WTC11 (cell line): ENCODE measurements at places on chromosomes 12 and 14.
A peak's percentile ranks its signal among the peaks of the same experiment; 100 is the strongest.

DNA sequence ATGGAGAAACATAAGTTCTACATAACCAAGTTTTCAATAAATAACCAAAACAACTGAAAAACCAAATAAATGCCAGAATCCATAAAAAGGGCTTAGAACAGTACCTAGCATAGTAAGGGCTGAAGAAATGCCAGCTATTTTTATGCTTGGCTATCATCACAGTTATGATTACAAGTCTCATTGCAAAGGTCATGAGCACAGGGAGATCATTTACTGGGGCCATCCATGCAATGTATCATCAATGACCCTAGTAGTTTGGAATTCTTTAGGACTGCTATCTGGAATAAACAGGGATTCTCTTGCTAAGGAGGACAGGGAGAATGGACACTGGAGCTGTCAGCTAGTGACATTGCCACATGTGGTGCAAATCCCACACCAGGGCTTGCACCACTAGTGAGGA is 92.5 kb upstream of the NAP1L1 start:
- DNase-seq, result no peak

GRCh38 chr14:96148631-96149030 is 56.0 kb upstream of the BDKRB2 start:
- no peak for DNase-seq

DNA sequence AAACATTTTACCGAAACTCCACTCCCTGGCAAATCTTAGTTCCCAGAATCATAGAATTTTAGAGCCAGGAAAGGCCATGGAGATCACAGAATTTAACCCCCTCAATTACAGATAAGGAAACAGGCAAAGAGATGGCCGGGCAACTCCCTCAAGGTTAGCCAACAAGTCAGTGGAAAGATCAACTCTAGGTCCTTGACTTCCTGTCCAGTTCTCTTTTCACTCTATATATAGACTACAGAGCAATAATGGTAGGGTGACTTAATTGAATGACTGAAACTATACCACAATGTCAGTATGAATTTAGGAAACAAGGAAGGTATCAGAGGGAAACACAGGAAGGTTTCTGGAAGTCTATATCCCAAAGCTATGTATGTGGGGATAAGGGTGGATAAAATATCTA is 11.6 kb downstream of the OXA1L start:
- DNase-seq, result no peak

DNA sequence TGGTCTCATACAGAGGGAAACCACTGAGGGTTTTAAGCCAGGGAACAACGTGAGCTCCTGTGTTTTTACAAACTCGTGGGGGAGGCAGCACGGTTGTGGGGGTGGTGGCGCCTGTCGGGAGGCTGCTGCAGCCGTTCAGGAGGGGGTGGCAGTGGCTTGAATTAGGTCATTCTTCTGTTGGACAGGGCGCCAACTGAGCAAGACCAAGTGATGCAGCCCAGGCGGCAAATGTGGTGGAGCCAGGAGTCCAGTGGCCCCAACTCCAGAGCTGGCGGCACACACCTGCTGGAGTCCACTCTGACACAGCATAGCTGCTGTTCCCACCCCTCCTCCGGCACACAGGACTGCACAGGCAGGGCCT is 27.8 kb downstream of the FBRSL1 start:
- no peak for DNase-seq

DNA sequence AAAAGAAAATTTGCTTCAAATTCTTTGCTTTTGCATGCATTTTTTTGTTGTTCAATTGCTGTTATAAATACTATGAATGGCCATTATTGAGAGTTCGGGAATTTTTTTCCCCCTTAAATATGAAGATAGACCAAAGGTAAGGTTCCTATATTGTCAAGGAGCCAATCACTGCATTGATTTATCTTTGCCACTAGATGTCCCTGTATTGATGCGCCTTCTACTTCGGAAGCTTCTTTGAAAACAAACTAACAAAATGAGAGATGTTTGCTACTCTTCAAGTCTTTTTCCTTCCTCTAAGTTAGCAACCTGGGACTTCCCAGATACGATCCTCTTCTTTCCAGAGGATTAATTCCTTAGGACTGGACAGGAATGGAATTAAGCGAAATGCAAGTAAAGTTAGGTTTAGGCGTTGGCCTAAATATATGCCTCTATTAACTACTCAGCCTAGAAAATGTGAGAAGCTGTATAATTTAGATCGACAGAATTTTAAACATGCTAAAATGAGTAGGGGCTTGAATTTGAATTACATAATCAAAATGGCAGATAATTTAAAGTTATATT is 318.1 kb downstream of the AEBP2 start:
- no peak for DNase-seq

- peak; percentile 70 for DNase-seq
Measured at GRCh38 chr12:2652401-2653081, 142.2 kb upstream of the FKBP4 start.

DNA sequence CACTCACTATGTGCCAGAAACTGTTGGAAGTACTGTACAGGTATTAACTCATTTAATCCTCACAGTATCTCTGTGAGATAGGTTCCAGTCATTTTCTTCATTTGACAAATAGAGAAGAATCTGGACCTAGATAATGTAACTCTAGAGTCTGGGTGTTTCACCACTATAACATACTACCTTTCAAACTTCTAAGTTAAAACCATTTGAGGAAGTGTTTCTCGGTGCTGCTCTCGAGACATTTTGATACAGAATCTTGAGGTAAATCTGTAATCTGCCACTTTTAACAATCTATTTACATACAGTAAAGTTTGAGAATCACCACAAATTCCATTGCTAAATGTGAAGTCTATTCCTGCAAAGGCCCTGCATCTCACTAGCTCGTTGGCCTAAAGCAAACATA is 8.8 kb downstream of the OLR1 start:
- no peak for DNase-seq

DNA sequence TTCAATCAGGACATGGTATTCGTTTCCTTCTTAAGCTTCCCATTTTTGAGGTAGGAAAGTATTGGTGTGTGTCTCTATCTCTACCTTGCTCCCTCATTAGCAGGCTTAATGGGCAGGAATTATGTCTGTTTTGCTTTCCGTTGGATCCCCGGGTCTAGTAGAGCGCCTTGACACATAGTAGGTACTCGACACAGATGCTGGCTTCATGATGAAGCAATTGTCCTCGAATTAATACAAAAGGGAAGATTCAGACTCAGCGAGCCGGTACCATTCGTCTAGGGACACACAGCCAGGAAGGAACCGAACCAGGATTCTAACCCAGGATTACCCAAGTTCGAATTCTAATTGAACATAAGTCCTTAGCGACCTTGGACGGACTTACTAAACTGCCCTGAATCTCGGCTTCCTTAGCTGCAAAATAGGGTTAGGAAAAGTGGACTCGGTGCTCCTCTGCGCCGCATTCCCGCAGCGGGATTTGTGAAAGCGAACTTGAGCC is 496 bp upstream of the ISCU start:
- DNase-seq, result no peak

- no peak for DNase-seq
Measured at GRCh38 chr12:91496337-91496736, 313.7 kb upstream of the DCN start.

DNA sequence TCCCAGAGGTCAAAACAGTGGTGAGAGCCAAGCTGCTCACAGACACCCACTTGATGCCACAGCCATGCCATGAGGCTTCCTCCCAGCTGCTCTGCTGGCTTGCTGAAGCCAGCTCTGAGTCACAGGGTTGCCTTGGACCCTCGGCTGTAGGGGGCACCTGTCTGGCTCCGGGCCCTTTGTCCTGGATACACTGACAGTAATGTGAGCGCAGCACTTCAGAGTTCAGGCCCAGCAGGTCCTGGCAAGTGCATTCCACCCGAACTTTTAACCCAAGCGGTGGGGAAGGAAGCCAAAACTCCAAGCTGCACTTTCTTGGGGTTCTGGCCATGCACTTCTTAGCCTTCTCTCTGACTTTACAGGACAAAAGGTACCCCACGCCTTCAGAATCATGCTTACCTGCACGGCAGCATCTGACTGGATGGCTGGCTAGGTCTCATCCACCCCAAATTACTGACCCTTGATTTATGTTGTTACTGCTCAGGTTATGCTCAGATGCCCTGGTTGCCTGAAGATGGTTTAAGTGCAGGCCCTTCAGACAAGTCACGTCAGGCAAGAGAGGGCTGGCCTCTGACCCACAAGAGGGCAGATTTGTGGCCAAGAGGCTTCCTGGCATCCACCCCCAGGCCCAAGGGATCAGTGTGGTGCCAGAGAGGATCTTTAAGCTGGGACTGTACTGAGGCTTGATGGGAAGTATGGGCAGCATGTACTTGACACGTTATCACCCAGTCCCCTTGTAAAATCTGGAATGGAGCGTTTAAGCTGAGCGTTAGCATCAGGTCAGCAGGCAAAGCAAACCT is 24.8 kb downstream of the SLC25A29 start:
- DNase-seq, result no peak

DNA sequence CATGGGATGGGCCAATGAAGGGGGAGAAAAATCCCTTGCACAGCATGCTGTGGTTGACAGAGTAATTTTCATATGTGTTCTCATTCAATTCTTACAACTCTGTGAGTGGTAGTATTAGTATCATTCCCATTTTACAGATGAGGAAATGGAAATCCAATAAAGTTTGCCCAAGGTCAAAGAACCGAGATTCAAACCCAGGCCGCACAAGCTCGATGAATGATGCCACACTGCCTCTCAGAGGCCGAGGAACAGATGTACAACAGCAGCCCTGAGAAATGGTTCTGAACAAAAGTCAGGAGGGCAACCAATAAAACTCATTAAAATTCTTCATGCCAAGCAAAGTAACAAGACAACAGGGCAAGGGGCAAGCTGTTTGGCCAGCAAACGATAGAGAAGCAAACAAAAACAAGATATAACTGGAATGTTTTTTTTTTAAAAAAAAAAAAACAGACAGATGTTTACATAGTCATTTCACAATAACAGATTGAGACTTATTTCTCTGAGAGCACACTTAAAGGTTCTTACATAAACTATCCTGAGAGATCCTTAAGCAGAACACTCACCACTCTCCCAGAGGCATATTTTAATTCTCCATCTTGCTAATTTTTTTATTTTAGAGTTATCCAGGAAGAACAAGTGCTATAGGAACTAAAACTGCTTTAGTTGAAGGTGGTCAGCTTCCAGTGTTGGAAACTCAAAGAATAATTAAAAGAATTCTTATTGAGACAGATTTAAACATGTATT is 85.8 kb downstream of the EXOC5 start:
- peak; percentile 45 for DNase-seq

GRCh38 chr14:100589071-100589759 is 2.0 kb upstream of the BEGAIN start:
- peak; percentile 19 for DNase-seq

- no peak for DNase-seq
Measured at GRCh38 chr12:50621399-50622300, 116.9 kb downstream of the DIP2B start.

DNA sequence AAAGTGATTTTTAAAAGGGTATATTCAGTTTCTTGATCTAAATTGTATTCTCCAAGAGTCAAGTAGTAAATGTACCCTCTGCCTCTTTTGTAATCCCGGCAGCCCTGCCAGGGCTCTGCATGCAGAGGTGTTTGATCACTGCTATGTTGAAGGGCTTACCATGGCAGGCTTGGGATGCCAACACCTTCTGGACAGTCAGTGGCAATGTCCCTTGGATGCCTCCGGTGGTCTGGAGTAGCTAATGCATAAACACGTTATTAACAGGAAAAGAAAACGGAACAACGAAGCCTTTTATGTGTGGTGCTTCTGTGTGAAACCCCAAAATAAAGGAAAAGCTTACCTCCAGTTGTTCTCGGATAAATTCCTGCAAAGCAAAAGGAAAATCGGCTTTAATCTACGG is 19.9 kb downstream of the EIF2B2 start:
- peak; percentile 48 for DNase-seq

DNA sequence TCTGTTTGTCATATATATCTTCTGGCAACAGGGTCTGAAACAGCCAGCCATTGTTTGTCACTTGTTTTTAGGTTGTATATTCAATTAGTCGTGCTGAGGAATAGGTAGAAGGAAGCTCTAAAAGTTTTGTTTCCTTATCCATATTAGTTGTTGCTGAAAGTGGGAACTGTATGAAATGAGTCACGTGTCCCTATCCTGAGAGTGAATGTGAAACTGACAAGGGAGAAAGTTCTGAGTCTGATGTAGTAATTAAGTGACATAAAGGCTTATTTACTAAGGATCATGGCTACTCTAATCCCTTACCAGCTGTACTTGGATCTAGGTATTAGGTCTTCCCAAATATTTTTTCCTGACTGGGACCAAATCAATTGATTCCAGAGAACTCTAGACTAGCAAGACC is 16.4 kb downstream of the FAM234B start:
- DNase-seq, result no peak

DNA sequence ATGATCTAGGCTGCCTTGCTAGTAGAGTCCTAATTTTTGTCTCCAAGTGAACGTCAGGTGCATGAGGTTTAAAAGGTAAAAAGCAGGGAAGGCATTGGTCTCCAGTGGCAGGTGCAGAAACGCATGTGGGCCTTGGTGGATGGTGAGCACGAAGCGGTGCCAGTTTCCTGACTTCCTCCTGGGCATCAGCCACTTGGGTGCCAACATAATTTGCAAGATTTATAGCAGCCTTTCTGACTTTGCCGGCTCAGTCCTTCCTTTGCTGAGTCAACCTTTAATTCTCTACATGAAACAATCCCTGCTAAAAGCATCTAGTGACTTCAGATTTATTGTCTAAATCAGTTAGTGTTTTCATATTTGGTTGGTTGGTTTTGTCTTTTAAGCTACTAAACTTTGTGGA is 355.7 kb upstream of the TMEM132C start:
- DNase-seq, result no peak

- DNase-seq, result no peak
Measured at GRCh38 chr14:37546621-37547447, 48.2 kb downstream of the FOXA1 start.

- no peak for DNase-seq
Measured at GRCh38 chr12:104494793-104495158, 38.0 kb downstream of the CHST11 start.

DNA sequence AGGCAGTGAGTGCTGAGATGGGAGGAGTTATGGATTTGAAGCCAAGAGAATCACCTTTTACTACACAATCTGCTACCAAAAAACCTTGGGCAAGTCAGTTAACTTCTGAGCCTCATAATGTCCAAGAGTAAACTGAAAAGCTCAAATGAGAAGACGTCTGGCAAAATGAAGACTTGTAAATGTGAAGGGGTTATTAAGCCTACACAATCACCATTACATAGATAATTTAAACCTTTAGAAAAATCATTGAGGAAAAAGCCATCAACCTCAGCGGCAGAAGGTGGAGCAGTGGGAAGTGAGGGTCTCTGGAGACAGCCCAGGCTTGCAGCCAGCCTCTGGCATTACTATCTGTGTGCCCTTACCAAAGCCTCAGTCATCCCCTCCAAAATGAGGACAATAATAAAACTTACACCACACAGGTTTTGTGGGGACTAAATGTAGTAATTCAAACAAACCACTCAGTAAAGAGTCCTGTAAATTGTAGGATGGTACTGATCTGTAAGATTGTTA is 50.5 kb upstream of the CCDC175 start:
- no peak for DNase-seq

DNA sequence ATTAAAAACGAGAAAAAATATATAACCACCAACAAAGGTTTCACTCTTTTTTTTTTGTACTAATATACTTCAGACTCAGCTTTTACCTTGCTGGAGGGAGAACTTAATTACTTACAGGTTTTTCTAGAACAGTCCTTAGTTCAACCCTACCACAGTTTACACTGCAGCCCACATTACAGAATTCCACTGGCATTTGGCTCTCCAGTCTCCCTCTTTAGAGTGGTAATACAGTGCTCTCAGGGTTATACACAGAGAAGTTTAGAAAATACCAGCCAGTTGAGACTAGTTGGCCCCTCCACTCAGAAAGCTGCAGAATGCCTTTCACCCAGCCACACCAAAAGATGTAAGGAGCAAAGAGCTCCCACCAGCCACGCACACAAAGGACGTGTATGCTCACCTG is 122.3 kb upstream of the DIO3 start:
- no peak for DNase-seq
